ENCODE measurements at places on chromosomes 4 and X.

GRCh38 chr4:120175272-120175671 is 108.6 kb upstream of the MAD2L1 start:
- no peak for DNase-seq

DNA sequence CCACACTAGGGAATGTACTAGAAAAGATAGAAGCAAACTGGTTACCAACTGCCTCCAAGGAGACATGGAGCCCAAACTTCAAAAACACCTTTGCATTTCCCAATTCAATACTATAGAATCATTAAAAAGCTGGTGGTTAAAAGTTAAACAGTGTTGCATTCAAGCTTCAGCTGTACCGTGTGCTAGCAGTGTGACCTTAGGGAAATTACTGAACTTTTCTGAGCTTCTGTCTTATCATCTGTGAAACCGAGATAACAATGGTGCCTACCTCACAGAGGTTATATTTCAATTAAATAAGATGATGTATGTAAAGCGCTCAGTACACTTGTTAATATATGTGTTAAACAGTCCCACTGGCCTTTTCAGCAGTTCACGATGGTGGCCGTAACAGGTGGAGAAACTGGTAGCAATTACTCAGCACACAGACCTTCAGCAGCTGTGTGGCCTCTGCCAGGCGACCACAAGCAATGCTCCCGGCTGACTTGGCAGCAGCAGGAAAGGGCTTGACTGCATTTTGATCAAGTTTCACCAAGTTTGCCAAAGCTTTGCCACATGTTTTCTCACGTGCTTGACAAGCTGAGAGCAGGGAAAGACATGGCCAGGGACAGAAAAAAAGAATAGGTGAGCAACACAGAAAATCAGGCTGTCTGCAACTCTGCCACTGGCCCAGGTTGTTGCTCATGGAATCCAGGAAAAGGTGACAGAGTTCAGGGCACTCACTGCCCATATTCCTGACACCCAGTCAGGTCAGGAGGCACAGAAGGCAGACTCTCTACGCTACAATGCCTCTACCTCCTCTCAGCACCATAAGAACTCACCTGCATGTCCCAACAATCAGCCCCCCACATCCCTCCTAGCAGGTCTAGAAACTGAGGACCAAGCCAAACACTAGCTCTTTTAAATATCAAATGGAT is 72.1 kb downstream of the PARM1 start:
- no peak for DNase-seq

DNA sequence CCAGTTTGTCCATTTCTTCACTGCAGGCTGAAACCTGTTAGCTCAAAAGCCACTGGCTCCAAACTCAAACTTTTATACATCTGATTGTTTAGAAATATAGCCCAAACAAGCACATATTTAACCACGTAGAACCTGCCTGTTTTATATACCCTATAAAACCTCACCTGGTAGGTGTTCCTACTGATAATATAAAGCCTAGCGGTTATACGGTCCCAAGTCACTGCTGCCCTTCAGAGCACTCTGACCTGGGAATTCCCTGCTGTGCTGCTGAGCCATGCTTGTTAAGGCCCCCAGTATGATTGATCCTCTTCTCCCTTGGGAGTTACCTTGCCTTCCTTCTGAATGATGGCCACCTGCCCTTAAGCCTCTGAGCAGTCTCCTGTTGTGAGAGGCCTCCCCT is 432.8 kb upstream of the LCORL start:
- DNase-seq: no peak

GRCh38 chr4:59120287-59120814 is 2010.2 kb upstream of the IGFBP7 start:
- no peak for DNase-seq

- DNase-seq: no peak
Measured at GRCh38 chr4:7887436-7887835, 52.2 kb downstream of the AFAP1 start.

GRCh38 chrX:153945956-153946943 is 1.8 kb upstream of the RENBP start:
- DNase-seq: no peak

Measured in activated CD4-positive, alpha-beta T cell treated with anti-CD3 and anti-CD28 coated beads for 36 hours (primary cell).